ENCODE measurements at places on chromosomes 2 and 18.

DNA sequence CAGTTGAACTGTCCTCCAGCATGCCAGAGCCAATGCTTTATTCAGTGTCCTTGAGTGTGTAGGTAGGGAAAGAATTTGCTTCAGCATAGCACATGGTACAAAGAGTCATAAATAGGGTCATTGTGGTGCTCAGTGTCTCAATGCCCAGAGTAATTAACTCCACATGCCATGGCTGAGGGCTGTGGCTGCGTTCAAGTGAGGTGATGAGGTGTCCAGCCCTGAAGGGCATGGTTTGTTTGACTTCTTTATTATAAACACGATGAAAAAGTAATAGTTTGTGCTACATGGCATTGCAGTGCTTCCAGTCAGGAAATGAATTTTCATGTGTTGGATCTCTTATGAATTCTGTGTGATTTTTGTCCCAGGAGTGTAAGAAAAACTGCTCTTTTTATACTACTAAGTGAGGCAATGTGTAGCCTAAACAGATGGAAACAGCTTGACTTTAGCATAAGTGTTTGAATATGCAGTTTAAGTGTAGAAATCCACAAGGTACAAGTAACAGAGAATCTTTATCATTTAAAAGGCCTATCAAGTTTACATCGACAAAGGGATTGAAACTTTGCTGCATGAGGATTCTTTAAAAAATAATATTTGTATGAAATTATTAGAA is 507.9 kb upstream of the CDH2 start:
- no peak for DNase-seq

DNA sequence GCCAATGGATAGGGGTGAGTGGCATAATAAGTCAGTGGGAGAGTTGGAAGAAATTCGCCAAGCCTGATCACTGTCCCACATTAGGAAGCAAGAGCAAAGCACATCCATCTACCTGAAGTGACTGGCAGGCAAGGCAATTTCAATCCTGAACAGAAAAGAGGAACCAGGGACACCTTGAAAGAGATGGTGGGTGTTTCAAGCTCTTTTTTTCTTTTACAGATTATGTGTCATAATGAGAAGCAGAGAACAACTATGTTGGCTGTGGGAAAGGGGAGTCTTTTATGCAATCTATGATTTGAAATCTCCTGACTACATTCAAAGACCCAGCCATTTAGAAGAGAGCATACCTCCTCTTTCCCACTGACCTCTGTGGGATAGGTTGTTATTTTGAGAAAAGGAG is 63.5 kb downstream of the TGIF1 start:
- no peak for DNase-seq

DNA sequence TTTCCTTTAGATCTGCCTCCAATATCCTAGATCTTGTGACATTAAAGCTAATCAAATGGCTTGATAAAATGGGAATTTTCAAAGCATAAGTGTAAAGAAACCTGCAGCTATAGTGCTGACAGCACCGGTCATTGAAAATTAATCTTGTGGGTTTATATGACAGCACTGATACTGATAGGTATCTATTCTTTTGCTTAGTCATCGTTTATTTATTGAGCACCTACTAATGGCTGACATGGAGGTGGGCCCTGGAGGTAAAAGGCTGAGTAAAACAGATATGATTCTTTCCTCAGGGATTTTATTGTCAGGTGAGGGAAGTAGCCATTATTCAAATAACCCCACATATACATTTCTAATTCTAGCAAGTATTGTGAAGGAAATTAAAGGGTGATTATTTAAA is 282.5 kb downstream of the LRRTM1 start:
- DNase-seq, result no peak

DNA sequence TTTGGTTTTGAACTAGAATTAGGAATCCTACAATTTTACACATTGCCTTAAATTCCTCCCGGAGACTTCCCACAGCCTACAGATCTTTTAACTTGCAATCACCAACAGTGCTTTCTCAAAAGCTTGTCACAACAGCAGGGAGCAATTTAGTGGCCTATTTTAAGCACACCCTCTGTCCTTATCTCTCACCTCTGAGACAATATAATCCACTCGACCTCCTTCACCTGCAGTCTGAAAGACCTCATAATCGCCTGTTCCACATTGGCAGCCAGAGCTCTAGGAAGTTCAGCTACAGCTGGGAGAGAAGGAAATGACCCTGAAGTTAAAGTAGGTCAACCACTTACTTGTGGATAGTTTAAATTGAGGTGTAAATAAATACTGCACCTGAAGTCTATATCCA is 249.7 kb upstream of the DLGAP1 start:
- no peak for DNase-seq

DNA sequence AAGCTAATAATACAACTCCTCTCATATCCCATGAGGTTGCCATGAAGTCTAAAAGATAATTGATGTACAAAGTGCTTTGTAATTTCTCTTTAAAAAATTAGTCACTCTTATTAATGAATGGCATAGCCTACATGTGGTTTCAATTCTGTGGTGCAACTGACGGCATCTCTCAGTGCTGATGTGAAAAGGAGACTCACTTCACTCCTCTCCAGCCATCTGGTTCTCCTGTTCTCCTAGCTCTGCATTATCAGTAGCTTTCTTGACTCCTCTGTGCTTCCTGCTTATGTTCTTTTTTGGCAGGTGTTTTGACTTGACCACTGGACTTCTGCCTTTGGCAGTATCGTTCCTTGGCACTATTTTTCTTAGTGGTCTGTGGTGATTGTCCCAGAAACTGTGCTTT is 134.9 kb upstream of the ZFP36L2 start:
- DNase-seq, result no peak

- DNase-seq, result no peak
Measured at GRCh38 chr2:124915567-124915966, 890.5 kb downstream of the CNTNAP5 start.

Measured in stimulated activated CD4-positive, alpha-beta T cell treated with anti-CD3 and anti-CD28 coated beads, Interleukin-15, amount 100 ng/mL, for 1 hour (primary cell).